Activated CD4-positive, alpha-beta T cell treated with anti-CD3 and anti-CD28 coated beads, Interleukin-2, Interleukin-6, amounts not matched to agents 100 ng/mL and 50 ng/mL, durations not matched to agents 16 hours and 8 hours (primary cell): ENCODE measurements at places on chromosomes 1 and 21.
A peak's percentile ranks its signal among the peaks of the same experiment; 100 is the strongest.

DNA sequence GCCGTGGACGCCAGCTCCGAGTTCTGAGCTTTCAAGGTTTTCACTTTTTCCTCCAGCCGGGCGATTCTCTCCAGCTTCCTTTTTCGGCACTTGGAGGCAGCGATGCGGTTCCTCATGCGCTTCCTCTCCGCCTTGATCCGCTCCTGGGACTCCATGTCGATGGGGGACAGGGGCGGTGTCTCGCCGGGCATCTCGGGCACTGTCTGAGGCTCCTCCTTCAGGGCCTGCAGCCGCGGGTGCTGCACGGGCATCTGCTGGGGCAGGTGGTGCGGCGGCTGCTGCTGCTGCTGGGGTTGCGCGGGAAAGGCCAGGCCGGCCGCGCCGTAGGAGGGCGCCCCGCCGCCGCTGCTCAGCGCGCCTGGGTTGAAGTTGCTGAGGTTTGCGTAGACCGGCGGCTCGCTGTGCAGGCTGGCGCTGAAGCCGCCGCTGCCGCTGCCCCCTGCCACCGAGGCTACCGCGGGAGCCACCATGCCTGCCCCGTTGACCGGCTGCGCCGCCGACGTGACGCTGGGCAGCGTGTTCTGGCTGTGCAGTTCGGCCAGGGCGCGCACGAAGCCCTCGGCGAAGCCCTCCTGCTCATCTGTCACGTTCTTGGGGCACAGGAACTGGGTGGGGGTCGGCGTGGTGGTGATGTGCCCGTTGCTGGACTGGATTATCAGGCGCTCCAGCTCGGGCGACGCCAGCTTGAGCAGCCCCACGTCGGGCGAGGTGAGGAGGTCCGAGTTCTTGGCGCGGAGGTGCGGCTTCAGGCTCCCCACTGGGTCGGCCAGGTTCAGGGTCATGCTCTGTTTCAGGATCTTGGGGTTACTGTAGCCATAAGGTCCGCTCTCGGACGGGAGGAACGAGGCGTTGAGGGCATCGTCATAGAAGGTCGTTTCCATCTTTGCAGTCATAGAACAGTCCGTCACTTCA lies 1.4 kb downstream of the JUN start:
- peak; percentile 78 for DNase-seq

DNA sequence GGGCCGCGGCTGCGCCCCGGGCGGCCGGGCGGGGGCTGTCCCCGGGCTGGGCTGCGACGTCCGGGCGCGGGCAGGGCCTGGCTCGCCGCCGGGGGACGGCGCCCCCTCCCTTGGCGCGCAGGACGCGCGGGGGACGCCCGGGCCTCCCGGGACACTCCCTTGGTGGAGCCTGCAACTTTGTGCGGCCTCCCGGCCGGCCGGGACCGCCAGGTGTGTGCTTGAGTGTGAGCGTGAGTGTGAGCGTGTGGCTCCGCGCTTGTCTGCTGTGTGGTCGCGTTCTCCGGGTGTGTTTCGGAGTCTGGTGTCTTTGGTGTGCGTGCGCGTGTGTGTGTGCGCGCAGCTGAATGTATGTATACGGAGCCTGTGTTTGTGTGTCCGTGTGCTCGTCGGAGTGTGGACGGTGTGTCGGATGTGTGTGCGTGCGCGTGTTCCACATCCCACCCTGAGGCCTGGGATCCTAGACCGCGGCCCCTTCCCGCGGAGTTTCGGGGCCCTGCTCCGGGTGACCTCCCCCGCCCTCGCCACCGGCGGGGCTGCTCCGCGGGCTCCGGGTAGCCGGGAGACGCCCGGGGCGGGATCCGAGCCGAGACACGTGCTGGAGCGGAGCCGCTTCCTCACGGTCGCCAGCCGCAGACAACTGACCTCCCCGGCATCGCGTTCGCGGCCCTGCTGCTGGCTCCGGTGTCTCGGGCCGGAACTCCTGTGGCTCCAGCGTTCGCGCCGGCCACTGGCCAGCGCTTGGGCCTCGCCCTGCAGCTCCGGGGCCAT lies 1.7 kb downstream of the PTPRU start:
- no peak for DNase-seq

DNA sequence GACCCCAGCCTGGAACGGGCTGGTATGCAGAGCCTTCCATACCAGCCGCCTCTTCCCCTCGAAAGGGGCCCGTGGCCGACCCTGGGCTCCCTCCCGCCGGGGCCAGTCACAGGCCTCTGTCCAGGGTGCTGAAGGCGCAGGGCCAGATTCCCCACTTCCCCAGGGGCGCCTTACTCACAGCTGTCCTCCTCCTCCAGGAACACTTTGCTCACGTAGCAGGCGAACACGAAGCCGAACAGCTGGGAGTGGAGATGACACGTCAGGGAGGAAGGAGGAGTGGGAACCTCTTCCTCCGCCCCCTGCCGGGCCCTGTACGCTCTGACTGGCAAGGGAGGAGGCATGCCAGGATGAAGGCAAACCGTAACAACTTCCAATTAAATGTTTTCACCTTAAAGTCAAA lies 57.3 kb downstream of the NKAIN1 start:
- DNase-seq = peak; percentile 39

GRCh38 chr21:33031152-33031911 lies 5.6 kb downstream of the OLIG2 start:
- no peak for DNase-seq
